ENCODE measurements at places on chromosomes 7 and 10. TPM values are rescaled to one million over a fixed set of nuclear protein-coding genes. Genes with fewer than 3 reads are reported as not detected.

DNA sequence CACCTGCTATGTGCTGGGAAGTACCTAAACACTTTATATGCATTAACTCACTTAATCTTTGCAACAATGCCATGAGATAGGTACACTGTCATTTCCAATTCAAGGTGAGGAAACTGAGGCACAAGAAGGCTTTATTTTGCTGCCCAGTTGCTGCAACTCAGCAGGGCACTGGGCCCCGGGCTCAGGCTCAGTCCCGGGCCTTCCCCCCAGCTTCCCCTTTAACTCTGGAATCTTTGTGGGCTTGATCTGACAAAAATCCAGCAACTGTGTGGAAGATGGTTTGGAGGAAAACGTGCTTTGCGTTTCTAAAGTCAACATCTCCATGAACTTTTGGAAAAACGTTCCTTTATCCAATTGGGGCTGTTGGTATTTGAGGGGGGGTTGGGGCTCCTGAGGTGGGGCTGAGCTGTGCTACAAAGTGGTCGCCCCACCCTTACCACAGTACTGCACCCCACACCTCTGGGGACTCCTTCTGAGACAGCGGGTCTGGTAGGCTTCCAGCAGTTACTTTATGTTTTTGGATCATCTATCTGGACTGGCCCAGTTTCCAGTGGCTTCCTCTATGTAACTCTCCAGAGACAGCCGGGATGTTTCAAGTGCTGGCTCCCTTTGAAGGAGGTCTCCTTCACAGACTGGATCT, 40.5 kb upstream of the CAMK1D start:
- no peak for DNase-seq

DNA sequence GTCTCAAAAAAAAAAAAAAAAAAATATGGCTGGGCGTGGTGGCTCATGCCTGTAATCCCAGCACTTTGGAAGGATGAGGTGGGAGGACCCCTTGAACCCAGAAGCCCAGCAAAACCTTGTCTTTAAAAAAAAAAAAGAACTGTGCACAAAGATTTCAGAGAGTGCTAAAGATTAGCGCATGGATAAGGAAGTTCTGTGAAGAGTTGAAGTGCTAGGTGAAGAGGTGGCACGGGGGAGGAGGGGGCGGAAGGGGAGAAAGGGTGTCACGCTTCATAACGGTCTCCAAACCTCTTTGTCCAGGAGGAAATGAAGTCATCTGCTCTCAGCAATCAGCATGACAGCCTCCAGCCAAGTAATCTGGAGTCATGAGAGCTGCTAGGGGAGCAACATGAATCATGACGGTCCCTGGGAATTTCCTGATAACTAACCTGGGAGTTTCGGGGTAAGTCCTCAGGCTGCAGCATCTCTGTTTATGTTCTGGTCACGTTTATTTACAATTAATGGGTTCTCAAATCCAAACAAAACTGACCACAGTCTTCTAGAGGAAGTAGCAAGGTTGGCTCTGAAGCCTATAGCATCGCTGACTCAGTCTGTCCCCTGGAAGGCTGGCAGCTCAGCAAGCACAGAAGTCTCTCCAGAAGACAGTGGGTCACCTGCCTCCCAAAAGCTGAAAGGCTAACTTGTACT, 1.9 kb upstream of the PLAU start:
- no peak for DNase-seq

DNA sequence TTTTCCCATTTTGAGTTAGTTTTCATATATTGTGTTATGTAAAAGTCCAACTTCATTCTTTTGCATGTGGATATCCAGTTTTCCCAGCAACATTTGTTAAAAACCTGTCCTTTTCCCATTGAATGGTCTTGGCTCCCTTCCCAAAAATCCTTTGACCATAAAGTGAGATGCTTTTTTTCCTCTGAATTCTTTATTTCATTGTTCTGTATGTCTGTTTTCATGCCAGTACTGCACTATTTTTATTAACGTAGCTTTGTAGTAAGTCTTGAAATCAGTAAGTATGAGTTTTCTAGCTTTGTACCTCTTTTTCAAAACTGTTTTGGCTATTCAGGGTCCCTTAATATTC, 20.0 kb downstream of the C1GALT1 start:
- no peak for DNase-seq

DNA sequence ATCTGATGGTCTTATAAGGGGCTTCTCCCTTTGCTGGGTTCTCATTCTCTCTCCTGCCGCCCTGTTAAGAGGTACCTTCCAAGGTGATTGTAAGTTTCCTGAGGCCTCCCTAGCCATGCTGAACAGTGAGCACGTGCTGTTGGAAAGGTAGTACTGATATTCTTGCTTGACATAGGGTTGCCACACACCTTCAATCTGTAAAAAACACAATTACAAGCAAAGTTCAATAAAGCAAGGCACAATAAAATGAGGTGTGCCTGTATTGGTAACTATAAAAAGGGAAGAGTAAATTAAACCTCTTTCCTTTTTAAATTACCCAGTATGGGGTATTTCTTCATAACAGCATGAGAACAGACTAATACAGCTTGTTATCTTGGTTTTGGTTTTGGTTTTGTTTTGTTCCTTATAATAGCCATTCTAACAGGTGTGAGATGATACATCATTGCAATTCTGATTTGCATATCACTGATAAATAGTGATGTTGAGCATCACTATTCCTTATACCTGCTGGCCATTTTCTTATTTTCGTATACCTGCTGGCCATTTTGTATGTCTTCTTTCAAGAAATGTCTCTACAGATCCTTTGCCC, 164.9 kb upstream of the TRIM24 start:
- no peak for DNase-seq

DNA sequence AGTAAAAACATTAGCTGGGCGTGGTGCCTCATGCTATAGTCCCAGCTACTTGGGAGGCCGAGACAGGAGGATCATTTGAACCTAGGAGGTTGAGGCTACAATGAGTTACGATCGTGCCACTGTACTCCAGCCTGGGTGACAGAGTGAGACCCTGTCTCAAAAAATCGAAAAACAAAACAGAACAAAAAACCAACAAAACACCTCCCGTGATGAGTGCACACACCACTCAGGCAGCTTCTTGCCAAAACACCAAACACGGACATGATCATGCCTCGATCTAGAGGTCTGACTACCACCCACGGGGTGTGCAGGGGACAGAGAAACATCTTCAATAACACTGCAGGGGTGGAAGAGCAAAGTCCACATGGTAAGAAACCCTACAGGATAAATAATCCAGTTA, 44.4 kb downstream of the AMZ1 start:
- DNase-seq: no peak

DNA sequence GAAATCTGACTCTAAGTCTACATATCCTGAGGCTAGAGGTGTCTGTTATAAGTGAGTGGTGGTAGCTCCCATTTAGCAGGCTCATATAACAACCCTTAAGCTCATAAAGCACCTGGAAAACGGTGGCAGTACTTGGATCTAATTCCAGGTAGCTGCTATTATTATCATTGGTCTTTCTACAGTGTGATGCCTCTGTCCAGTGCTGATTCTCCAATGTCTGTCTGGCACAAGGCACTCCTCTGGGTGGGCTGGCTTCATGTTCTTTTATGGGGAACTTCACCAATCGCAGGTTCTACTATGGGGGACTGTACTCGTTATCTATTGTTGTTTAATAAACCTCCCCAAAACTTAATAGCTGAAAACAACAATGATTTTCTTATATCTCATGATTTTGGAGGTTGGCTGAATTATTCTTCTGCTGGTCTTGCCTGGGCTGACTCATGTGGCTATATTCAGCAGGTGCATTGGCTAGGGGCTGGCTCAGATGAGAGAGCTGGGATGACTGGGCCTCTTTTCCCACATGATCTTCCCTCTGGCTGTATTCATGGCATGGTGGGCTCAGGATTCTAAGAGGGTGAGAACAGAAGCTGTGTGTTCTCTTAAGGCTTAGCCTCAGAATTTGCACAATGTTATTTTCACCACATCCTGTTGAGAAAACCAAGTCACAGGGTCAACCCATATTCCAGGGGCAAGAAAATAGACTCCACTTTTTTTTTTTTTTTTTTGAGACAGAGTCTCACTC, 93.0 kb upstream of the PCGF5 start:
- DNase-seq: no peak

Gene GBF1
- total RNA-seq: 36.7 TPM

GRCh38 chr10:119303886-119304285, 96.5 kb downstream of the GRK5 start:
- no peak for DNase-seq

DNA sequence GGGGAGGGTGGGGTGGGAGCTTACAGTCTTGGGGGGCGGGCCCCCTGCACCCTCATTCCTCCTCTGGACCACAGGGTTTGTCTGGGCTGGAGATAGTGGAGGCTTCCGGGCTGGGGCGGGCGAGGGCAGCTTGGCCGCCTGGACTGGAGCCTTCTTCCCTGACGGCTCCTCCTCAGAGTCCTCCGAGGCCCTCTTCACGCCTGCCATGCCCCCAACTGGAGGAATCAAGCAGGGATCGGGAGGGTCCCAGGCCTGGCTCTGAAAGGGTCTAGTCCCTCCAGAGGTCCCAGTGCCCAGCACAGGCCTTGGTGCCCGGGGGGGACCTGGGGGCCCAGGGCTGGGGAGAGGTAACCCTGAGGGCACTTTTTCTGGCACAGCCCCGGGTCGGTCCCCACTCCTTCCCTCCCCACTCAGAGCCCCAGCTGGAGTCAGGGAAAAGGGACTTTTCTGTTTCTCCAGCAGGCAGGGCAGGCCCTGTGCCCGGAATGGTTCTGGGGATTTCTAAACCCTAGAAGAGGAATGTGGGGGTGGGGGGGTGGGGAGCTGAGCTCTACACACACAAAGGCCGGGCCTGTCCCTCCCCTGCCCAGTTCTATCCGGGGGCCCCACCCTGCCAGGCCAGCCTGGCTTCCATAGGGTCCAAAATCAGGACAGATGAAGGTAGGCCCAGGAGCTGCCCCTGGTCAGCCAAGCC, 11.6 kb downstream of the MICALL2 start:
- DNase-seq: no peak

- DNase-seq: no peak
Measured at GRCh38 chr7:18041191-18041590, 13.5 kb upstream of the PRPS1L1 start.

DNA sequence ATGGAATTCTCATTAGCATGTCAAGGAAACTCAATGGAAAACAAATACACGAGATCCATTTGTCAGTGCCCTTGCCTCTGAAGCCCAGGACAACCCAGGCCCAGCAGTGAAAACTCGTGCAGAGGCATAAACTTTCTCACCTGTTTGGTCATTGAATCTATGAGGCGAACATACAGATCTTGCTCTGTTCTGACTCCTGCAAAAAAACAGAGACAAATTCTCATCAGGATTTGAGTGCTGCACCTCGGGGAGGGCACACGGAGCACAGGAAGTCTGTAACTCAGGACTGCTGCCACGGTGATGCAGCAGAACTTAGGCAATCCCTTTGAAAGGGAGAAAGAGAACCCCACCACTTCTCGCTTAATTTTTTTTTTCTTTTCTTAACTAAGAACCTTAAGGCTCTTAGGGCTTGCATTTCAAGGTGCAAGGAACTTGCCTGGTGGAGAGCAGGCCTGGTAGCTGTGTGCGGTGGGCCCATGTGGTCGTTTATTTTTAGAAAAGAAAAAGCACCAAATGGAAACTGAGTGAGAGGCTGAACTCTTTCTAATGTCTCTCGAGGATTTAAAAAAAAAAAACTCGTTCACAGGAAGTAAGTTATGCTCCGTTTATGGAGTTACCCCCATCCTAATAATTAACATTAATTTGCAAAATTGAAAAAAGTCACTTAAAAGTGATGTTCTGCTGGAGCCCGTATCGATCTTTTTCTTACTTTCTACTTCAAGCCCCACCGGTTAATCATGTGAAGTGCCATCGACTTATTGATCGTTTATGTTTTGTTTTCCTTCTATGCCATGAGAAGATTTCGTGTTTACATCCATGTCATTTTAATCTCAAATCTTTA, 1.8 kb downstream of the EBF3 start:
- DNase-seq: no peak

GRCh38 chr10:102801496-102801895, 35.7 kb downstream of the CYP17A1 start:
- no peak for DNase-seq

DNA sequence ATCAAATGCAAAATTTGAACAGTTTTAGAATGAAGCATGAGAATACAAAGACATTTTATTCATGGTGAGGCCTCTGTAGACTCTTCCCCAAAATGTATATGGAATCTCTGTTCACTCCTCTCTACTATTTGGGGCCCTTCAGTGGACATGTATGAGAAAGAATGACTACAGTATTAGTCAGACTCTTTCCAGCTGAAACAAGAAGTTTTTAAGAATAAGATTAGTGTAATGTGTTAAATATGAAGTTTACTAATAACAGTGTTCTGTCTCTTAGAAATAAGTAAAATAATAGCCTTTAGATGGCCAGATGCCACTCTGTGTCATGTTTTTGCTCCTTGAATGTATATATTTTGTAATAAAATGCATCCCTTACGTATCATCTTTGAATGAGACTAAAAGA, 585.6 kb downstream of the SUGCT start:
- DNase-seq: no peak

Gene TES
- 157 TPM for total RNA-seq

Gene PRKG1
- total RNA-seq: 43.0 TPM

GRCh38 chr10:84933402-84933801, 605.0 kb downstream of the CCSER2 start:
- no peak for DNase-seq

- no peak for DNase-seq
Measured at GRCh38 chr7:32513210-32513609, 17.9 kb downstream of the AVL9 start.

DNA sequence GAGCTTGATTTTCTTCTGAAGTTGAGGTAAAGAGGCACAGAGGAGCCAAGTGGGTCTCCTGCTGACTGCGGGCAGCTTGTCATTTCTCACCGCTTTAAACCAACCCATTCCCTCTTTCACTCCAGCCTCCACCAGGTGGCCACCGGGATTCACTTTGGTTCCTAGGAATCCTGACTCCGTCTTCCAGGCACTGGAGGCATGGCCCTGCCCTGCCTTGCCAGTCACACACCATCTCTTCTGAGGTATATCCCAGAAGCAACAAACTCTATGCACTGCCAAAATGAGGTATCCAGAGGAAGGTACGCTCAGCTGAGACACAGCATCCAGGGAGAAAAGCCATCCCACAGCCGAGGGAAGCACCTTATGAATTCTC, 280.8 kb downstream of the TNS3 start:
- DNase-seq: no peak

- DNase-seq: no peak
Measured at GRCh38 chr7:27641581-27642230, 21.0 kb downstream of the HIBADH start.

- DNase-seq: no peak
Measured at GRCh38 chr10:31650010-31650409, 278.6 kb downstream of the ARHGAP12 start.

Gene UFSP1
- total RNA-seq: 0.55 TPM

GRCh38 chr7:27096768-27097514, 1.1 kb upstream of the HOXA1 start:
- DNase-seq: no peak

- no peak for DNase-seq
Measured at GRCh38 chr10:80588546-80588945, 50.8 kb downstream of the SH2D4B start.

Gene LGI1
- total RNA-seq: not detected

DNA sequence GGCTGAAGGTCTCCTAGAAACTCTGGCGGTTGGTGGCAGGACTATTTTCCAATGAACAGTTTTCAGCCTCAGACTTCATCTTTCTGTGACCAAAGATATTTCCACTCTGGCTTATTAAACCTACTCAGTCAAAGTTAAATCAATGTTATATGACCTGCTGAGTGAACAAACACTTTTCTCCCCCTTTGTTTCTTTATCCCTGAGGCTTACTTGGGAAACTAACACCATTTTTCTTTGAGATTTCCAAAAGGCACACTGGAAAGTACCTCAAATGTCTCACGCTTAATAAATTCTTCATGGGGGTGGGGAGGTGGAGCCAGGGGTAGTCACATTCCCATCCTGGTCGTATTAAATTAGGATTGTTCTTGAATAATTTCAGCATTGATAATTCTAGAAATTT, 1.8 kb downstream of the TMEM26 start:
- no peak for DNase-seq

Gene CYP26A1
- not detected for total RNA-seq

Measured in upper lobe of left lung (tissue), 6 donors.